ENCODE measurements at places on chromosomes 6 and 20.

- DNase-seq: no peak
These were observed 90.7 kb upstream of the BEND6 start for GRCh38 chr6:56864171-56864616.

DNA sequence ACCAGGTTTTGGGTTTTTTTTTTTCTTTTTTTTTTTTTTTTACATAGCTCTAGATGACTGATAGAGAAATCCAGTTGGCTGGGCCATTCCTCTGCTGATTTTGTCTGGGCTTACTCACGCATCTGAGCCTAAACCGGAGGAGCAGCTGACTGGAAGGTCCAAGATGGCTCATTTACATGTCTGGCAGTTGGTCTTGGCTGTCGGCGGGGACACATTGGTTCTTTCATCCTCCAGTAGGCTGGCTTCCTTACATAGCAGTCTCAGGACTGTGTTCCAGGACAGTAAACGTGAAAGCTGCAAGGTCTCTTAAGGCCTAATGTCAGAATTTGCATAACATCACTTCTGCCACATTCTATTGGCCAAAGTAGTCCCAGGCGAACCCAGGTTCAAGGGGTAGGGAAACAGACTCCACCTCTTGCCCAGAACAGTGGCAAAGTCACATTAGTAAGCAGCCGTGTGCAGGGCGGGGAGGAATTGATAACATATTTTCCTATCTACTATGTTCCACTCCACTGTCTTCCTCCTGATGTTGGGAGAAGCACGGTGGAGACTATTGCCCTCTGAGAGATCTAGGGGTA, 87.0 kb downstream of the CDH22 start:
- DNase-seq: no peak

DNA sequence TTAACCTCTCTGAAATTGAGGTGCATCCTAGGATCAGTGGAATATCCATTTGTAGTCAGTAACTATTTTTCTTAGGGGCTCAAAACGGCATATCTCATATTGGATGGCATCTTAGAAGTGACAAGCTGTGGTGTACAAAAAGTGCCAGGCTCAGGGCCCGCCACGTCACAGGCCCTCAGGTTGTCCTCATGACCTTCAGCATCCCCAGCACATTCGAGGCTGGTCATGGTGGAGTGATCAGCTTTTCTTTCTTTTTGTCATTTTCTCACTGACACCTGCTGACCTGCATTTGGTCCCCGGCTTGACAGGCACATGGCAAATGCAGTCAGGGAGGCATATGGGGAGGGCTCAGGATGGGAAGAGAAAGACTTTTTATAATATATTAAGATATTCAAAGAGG, 7.1 kb upstream of the E2F1 start:
- no peak for DNase-seq

GRCh38 chr20:44805979-44806620, 4.2 kb downstream of the RIMS4 start:
- DNase-seq: no peak

- no peak for DNase-seq
These were observed 24.2 kb downstream of the MYBL2 start for GRCh38 chr20:43690943-43691598.

DNA sequence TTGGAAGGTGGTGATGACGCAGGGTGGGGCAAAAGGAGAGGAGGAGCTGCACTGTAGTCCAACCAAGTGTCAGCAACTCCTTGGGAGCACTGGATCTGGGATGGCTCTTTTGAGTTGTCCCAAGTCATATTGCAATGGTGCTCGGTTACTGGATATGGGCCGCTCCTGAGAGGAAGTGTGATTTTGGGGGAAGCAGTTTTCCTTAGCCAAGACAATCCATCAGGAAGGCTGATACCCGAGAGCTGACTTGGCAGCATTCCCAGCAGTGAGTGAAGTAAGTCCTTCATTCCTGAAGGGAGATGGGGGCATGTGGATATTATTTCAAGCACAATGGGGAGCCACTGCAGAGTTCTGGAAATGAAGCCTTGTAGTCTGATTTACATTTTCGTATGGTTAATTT, 354.1 kb downstream of the RFPL4B start:
- DNase-seq: no peak

DNA sequence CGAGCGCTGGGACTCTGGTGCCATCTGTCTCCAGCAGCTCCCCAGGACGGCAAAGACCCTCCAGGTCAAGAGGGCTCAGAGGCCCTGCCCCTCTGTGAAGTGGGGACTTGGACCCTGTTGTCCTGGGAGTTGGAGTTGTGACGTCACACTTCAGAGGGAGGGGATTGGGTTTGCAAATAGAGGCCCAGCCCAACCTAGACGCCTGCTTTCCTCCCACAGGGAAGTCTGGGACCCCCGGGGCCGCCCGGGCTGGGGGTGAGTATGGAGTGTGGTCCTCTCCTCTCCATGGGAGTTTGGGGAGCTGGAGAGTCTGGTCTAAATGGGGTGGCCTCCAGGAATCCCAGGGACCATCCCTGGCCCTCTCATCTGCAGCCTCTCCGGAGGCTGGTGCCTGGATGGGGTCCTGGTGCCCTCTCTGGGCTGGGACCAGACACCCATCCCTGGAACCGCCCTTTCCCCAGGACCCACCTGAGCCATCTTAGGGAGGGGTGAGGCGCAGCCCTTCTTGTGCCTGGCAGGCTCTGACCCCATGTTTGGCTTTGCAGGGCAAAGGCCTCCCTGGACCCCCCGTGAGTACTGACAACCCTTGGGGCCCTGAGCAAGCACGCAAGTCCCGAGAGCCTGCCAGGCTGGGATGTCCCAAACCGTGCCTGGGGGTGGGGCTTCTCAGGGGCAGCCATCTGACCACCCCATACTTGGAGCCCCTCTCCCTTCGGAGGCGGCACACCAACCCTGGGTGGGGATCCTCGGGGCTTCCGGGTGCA, 4.3 kb downstream of the COL9A3 start:
- DNase-seq: no peak

DNA sequence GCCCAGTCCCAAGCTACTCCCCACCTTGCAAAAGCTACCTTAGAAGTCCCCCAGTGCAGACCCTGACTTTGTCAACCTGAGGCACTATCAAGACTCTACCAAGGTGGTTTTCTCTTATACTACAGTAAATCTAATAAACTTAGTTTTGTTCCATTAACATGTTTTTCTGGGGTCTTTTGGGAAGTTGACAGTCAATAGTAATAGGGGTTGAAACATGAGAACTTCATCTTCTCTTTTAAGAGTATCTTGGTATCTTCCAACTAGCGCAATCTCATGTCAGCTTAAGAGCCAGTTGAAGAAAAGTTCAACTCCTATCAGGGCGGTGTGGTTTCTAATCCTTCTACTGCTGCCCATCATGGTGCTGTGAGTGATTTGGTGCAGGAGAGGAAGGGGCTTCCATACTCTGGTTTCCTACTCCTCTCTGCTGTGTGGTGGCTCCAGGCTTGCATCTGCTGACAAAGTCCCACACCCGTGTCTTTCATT, 164.2 kb downstream of the FOXA2 start:
- no peak for DNase-seq

DNA sequence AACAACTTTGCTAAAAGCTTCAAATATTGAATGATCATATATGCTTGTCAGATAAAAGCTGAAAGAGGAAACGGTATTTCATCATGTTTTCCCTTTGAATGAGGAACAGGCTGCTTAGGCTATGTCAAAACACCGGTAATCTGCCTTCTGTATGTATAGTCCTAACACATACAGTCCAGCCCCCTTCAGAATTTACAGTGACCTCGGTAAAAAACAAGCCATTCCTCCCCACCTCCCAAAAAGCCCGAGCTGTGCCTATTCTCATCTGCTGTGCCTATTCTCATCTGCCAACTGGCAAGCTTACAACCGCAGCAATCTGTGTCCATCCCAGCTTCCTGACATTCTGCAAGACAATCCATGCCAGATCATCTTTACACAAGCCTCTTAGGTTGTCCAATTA, 26.8 kb upstream of the UBE2J1 start:
- no peak for DNase-seq

- no peak for DNase-seq
These were observed 85.2 kb downstream of the ANKS1A start for GRCh38 chr6:34974249-34974642.

- no peak for DNase-seq
These were observed 469 bp downstream of the STX16 start for GRCh38 chr20:58651559-58651945.

GRCh38 chr6:33843131-33844121, 39.6 kb upstream of the MLN start:
- DNase-seq: no peak

GRCh38 chr6:87922947-87923330, 124.7 kb upstream of the SPACA1 start:
- DNase-seq: no peak

- no peak for DNase-seq
These were observed 2.9 kb upstream of the OLIG3 start for GRCh38 chr6:137496909-137497720.

DNA sequence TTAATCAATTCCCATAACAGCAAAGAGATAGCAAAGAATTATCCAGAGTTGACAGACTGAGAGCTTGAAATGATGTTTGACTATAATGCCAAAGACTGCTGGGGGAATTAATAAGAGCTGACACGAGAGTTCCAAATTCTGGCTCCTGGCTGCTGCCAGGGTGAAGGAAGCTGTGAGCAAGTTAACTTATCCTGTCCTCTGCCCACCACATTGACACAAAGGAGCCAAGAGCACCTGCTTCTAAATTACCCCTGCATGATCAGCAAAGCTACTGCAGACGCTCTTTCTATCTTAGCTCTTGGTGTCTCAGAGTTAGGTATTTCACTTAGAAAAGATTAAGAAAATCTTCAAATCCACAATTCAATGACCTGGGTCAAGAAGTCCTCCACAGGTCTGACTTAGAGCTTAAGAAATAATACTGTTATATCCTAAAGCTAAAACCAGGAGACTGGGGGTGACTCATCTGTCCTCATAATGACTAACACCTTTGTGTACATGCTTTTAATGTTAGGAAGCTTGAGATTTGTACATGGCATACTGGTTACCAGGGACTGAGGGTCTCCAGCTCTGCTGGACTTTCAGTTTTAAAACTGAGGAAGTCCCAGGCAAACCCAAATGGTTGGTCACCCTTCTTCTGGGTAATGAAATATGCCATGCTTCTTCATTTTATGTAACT, 13.2 kb upstream of the FRK start:
- DNase-seq: no peak

GRCh38 chr6:166364456-166364855, 18.3 kb downstream of the MPC1 start:
- DNase-seq: no peak

DNA sequence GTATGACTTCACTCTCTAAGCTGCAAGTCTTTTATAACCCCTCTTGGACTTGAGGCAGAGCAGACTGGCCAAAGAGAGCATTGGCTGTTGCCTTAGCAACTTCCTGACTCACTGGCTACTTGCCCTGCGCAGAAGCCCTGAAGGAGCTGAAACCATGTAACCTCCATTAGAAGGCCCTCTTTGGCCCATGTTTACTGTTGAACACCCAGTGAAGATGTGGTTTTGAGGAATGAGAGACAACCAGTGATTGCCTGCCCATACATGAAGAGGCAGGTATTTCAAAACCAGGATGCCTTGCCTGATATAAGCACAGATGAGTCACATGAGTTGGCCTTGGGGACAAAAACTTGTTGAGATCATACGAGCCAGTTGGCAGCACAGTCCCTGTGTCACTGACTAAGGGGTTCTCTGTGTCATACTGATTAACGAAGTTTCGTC, 182.5 kb downstream of the EDN1 start:
- DNase-seq: no peak

- no peak for DNase-seq
These were observed 61.3 kb downstream of the TNFRSF21 start for GRCh38 chr6:47248446-47248845.

- DNase-seq: peak; percentile 7
These were observed 22.2 kb downstream of the RWDD2A start for GRCh38 chr6:83215131-83216047.

GRCh38 chr6:5099537-5099936, 14.4 kb downstream of the PPP1R3G start:
- no peak for DNase-seq

- DNase-seq: no peak
These were observed 96.4 kb downstream of the TULP4 start for GRCh38 chr6:158408552-158409130.

DNA sequence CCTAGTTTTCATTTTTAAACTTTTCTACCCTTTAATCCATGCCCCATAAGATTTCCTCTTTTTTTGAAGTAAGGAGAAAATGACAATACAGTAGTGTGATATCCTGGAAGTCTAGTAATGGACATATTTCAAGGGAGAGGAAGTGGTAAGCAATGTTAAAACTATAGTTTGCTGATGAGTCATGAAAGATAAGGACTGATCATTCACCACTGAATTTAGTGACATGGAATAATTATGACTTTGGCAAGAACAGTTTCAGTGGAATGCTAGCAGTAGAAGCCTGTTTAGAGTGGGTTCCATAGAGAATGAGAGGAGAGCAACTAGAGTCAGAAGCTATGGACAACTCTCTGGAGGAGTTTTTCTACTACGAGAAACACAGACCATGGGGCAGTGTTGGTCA, 24.9 kb upstream of the SLC2A12 start:
- no peak for DNase-seq

GRCh38 chr20:62977613-62978560, 25.4 kb downstream of the SLC17A9 start:
- DNase-seq: peak; percentile 78

- DNase-seq: no peak
These were observed 377.8 kb downstream of the ADGRB3 start for GRCh38 chr6:69012876-69013275.

DNA sequence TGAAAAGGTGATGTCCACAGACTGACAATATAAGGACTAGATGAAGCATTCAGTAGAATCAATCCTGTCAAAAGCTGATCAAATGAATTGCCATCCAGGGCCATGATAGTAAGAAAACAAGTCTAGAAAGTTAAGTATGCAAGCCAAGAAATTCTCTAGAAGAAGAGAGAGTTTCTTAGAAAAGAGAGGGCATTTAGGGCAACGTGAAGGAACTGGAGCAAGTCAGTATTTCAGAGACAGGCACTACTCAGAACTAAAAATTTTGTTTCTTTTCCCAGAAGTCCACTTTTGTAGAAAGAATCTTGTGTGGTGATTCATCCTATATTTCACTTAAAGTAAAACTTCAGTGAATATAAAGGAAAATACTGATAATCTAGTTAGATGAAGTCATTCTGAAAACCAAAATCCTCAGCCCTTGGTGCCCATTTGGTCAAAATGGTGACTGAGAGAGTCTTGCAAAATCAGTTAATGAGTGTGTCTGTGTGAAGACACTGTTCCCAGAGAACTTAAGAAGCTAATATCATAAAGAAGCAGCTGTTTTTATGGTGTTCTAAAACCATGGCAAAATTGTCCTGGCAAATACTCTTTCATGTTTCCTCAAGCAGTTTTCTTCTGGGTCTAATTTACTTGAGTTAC, 82.2 kb downstream of the COL19A1 start:
- DNase-seq: no peak
